ENCODE measurements at places on chromosomes 1 and 21.
A peak's percentile ranks its signal among the peaks of the same experiment; 100 is the strongest.

- no peak for DNase-seq
Observed at GRCh38 chr1:234694661-234695060, 84.7 kb upstream of the IRF2BP2 start.

DNA sequence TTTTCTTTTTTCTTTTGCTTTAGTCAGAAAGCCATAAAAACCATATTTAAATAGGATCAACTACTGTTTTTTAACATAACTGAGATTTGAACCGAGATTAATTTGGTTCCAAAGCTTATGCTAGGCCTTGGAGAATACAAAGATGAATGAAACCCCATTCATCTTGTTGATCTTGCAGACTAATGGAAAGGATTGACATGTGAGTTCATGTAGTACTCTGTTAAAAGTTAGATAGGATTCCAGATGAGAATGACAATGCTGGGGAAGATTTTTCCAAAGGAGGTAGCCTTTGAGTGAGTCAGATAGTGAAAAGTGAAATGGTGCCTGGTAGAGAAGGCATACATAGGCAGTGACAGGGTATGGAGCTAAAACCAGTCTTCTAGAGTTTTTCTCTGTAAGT lies 22.7 kb downstream of the RBM15 start:
- DNase-seq: no peak

GRCh38 chr1:112673592-112674439 lies 643 bp upstream of the MOV10 start:
- DNase-seq: peak; percentile 37

GRCh38 chr1:208289716-208290115 lies 45.5 kb upstream of the PLXNA2 start:
- no peak for DNase-seq

GRCh38 chr1:192488058-192488457 lies 87.5 kb upstream of the RGS1 start:
- peak; percentile 34 for DNase-seq

- no peak for DNase-seq
Observed at GRCh38 chr1:15316510-15316909, 69.5 kb downstream of the FHAD1 start.

Data from HAP-1 (cell line).